ENCODE measurements at places on chromosomes 13 and 19.
A peak's percentile ranks its signal among the peaks of the same experiment; 100 is the strongest.

- no peak for DNase-seq
These were observed 144.9 kb downstream of the COL4A1 start for GRCh38 chr13:110162053-110162452.

DNA sequence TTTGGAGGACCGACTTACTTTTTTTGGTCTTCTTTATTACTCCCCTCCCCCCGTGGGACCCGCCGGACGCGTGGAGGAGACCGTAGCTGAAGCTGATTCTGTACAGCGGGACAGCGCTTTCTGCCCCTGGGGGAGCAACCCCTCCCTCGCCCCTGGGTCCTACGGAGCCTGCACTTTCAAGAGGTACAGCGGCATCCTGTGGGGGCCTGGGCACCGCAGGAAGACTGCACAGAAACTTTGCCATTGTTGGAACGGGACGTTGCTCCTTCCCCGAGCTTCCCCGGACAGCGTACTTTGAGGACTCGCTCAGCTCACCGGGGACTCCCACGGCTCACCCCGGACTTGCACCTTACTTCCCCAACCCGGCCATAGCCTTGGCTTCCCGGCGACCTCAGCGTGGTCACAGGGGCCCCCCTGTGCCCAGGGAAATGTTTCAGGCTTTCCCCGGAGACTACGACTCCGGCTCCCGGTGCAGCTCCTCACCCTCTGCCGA is 409 bp downstream of the FOSB start:
- no peak for DNase-seq

GRCh38 chr13:24557081-24557480 is 44.5 kb upstream of the PARP4 start:
- DNase-seq, result no peak

DNA sequence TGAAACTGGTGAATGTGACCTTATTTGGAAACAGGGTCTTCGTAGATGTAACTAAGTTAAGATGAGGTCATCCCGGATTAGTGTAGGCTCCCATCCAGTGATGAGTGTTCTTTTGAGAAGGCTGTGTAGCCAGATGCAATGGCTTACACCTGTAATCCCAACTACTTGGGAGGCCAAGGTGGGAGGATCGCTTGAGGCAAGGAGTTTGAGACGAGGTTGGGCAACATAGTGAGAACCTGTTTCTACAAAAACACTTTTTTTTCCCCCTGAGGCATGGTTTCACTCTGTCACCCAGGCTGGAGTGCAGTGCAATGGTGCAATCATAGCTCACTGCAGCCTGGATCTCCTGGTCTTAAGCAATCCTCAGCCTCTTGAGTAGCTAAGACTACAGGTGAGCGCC is 36.4 kb downstream of the FBN3 start:
- DNase-seq, result no peak

DNA sequence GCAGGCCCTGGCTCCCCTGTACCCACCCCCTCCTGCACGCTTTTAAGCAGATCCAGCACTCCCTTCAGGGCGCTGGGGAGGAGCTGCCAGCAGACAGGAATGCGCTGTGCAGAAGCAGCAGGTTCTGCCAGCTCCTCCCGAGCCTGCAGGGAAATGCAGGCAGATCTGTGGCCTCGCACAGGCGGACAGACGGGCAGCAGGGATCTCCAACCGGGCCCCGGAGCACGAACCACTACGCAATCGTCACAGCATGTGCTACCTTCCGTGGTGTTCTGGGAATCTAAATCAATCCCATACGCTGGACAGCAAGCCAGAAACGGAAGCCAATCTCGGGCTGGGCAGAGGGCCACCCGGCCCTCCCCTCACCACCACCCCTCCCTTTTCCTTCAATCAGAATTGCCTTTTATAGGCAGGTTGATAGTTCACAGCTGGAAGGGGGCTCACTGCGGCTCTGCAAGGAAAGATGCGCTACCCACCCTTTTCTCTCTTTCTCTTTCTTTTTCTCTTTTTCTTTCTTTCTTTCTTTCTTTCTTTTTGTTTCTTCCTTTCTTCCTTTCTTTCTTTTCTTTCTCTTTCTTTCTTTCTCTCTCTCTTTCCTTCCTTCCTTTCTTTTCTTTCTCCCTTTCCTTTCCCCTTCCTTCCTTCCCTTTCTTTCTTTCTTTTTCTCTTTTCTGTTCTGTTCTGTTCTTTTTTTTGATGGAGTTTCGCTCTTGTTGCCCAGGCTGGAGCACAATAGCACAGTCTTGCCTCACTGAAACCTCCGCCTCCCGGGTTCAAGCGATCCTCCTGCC is 99.9 kb downstream of the GNG7 start:
- DNase-seq, result no peak

DNA sequence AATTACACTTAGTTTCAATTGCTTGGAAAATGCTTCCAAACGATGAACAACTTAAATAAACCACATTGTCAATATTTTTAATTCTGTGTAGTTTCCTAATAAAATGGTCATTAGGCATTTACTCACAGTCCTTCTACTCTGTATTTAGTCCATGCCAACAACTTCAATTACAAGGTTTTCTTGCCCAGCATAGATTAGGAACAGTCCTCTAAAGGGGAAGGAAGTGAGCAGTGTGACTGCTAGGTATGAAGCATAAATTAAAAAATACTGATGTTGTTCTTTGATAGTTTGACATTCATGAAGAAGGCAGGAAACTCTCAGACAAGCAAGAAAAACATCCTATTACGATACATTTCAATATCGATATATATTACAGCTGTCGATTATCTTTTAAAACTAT is 716.0 kb upstream of the PCDH9 start:
- DNase-seq, result no peak

DNA sequence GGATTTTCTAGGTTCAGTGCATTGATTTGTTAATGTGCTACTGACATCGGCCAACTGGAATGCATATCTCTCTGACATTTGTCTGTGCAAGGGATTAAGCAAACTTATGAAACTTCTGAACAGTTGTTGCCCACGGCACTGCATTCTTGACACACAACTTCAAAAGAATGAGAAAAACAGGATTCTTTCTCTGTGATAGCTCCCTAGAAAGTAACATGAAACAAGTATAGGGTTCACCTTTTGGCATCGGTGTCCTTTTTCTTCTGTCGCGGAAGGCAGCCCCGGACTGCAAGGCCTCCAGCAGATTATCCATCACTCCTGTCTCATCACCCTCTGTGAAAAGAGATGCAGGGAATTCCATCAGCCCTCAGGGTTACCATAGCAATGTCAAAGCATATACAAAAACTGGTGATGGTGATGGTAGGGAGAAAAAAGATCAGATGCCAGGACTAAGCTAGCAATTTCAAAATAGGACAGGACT is 389.2 kb downstream of the DIAPH3 start:
- DNase-seq, result no peak

GRCh38 chr19:41792513-41793413 is 3.6 kb upstream of the CEACAM3 start:
- DNase-seq, result no peak

DNA sequence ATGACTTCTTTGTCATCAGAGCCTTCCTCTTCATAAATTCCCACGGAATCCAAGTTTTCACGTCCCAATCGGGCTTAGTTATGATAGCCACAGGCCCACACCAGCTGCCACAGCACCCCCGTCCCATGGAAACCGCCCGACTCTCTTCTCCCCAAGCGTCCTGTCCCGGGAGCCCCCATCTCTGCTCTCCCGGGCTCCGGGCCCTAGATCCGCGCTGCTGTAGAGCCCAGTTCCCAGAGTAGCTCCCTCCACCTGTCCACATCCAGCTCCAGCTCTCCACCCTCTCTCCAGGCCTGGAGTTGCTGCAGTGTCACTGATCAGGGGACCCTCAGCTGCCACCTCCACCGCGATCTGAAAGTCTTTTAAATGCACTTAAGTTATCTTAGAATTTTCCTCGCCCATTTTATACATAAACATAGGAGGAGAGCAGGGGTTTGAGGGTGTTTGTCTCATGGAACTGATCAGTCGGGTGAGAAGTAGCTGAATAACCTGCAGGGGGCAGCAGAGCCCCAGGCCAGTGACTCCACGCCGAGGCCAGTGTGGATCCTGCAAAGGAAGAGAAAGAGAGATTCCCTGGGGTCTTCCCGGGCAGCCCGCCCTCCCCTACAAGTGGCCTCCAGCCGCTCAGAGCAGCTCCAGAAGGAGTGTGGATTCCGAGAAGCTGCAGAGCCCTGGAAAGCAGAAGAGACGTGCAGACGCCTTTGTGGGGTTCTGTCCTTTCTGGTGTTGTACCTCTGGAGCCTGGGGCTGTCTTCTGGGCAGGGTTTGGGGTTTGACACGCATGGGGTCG is 1.1 kb upstream of the ZNF763 start:
- peak; percentile 76 for DNase-seq

GRCh38 chr13:95367309-95367843 is 66.1 kb upstream of the ABCC4 start:
- peak; percentile 18 for DNase-seq

DNA sequence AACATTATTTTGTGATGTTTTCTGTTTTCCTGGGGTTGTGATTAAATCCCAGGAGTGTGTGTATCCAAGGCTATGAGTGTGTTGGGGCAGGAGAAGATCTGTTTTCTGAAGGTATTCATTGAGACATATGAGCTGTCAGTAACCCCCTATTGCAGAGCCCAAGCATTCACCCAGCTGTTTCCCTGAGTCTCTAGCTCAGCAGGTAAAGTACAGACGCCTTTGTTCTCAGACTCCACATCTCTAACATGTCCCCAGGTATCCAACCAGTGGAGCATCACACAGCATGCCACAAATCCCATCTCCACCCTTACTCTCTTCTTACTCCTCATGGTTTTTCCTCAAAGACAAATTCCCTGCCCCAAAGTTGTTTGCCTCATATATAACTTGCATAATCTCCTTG is 213.6 kb downstream of the PCDH20 start:
- no peak for DNase-seq

- no peak for DNase-seq
These were observed 22.7 kb upstream of the POP4 start for GRCh38 chr19:29583196-29583999.

GRCh38 chr19:28744943-28745342 is 468.0 kb downstream of the UQCRFS1 start:
- no peak for DNase-seq

DNA sequence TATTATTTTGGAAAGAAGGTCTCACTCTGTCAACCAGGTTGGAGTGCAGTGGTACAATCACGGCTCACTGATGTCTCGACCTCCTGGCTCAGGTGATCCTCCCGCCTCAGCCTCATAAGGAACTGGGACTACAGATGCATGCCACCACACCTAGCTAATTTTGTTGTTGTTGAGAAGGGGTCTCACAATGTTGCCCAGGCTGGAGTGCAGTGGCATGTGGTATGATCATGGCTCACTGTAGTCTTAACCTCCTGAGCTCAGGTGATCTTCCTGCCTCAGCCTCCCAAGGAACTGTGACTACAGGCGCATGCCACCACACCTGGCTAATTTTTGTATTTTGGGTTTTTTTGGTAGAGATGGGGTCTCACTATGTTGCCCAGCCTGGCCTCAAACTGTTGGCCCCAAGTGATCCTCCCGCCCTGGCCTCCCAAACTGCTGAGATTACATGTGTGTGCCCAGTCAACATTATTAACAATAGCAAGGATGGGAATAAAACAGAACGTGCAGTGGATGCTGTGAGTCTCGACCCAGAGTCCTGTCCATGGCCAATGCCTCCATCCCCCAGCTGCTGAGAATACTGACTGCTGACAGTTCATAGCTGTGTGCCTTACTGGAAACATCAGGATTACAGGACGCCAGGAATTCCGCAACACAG is 5.4 kb upstream of the MBD3L3 start:
- DNase-seq, result no peak

DNA sequence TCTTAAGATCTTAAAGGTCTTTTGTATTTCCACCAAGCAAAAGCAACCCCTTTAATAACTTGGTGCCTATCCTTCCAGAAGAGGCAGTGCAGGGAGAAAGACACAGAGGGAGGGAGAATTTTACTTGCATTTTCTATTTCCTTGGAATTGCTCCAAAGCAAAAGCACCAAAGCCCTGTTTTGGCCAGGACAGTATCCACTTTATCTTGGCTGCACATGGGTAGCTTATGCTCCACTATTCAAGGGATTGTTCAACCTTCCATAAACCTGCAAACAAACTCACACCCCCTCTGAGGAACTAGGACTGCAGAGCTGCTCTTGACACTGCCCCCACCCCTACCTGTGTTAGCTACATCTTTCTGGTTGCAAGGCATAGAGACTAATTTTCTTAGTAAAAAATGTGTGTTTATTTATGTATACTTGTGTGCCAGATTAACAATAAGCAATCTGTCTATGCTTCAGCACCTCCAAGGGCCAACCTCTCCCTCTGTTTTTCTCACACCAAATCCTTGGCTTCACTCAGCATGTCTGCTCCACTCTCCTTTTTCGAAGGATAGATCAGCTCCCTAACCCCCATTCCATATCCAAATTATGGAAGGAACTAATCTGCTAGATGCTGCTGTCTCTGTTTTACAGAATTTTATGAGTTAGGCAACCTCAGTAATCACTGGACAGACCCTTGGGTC is 68.1 kb upstream of the KLF12 start:
- DNase-seq, result no peak

DNA sequence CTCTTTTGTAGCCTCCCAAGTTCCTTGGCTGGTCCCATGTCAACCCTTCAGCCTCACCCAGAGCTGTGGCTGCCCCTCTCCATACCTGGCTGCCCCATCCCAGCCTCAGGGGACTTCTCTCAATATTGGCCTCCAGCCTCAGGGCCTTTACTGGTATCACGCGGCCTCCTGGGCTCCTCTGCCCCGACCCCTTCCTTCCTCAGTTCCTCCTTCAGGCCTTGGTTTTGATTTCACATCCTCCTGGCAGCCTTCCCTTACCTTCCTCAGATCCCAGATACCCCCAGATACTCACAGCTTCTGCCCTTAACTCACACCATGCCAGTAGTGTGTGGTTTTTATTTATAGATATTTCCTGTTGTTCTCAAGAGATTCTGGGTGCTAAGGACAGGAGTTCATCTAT is 12.8 kb upstream of the SCN1B start:
- no peak for DNase-seq

DNA sequence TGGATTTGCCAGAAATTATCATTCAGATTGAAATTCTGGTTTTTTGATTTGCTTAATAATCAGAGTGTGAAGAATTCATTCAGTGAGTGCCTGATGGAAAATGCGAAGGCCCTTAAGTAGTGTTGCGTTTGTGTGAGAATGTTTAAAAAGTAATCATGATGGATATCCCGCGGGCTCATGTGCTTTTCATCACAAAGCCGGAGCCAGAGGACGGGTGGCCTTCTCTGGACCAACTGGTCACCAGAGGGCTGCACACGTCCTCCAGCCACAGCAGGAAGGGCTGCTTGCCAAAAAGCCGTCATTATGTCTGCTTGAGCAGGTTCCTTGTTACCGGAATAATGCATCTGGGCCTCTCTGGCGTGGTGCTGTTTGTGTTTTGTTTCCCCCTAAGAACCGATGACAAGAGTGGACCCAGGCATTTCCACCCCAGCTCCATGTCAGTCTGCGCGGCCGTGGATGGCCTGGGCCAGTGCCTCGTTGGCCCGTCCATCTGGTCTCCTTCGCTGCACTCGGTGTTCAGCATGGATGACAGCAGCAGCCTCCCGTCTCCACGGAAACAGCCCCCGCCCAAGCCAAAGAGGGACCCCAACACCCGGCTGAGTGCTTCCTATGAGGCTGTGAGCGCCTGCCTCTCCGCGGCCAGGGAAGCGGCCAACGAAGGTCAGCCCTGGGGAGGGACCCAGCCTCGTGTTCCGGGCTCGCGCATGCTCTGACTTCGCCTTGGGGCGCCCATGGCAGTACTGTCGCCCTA is 497.7 kb downstream of the MYO16 start:
- DNase-seq, result no peak

- no peak for DNase-seq
These were observed 149.6 kb downstream of the IRS2 start for GRCh38 chr13:109636736-109637135.

GRCh38 chr13:97434397-97435201 is 630 bp downstream of the RAP2A start:
- no peak for DNase-seq

- no peak for DNase-seq
These were observed 33.1 kb downstream of the GATAD2A start for GRCh38 chr19:19438366-19439175.
